ENCODE measurements at places on chromosomes 7 and 10. TPM values are rescaled to one million over a fixed set of nuclear protein-coding genes. Genes with fewer than 3 reads are reported as not detected.

DNA sequence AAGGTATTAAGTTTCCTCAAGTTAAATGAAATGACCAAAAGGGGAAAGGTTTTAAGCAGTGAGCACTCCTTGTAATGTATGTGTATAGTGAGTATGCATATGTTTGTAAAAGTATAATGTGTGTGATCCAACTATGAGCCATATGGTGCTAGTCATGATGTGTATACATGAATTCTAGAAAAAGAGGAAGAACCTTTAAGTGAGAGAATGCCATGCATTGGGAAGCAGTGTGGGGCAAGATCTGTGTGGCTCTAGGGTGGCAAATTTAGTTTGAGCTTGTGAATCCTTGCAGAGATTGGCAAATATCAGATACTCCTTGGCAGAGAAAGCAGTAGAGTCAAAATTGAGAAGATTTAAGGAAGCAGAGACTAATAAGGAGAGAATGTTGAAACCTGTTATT, 435.0 kb downstream of the AUTS2 start:
- DNase-seq = no peak

DNA sequence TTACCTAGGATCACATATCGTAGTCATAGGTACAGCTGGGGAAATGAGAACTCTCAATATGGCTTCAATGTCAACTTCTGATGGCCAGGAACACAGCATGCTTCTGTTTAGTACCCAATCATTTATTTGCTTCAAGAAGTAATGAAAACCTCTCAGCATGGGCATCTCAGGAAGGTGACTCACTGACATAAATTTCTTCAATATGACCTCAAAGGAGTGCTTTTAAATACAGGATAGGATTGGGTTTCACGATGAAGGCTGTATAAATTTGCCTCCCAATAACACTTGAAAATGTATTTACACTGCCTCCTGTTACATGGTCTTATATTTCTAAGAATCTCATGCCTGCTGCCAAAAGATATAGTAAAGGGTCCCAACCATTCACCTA, 15.1 kb downstream of the ITGA8 start:
- DNase-seq = no peak

- DNase-seq = peak; percentile 77
Observed at GRCh38 chr7:138886501-138886917, 88.5 kb upstream of the ATP6V0A4 start.

DNA sequence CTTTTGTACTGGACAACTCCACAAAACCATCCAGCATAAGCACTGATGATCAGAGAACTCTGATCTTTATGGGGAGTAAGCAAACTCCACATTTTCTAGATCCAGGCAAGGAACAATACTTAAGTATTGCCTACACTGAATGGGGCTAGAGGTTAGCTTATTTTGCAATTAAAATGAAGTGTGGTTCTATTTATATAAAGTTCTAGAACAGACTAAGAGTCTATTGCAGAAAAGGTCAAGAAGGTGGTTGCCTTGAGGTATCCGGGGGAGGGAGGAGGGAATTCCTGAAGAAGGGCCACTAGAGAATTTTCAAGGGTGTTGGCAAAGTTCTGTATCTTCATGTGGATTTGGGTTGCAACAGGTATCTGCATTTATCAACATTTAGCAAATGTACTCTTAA, 477.9 kb downstream of the PLXNA4 start:
- DNase-seq = no peak

DNA sequence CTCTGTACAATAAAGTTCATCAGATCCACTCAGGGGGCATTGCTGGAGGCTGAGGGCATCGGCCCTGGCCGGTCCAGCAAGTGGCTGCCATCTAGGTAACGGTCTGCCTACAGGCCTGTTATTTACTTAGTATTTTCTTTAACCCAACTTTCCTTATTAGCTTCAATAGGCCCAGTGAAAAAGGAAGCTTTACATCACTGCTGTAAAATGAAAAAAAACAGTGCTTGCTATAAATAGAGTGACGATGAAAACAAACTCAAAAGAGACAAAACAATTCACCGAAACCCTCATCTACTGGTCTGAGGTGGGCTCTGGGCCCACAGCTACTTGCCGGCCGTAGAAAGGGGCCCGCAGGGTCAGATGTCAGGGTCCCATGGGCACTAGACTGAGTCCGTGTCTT, 192.5 kb downstream of the ELFN1 start:
- no peak for DNase-seq

- DNase-seq = no peak
Observed at GRCh38 chr10:32105782-32106382, 49.7 kb upstream of the KIF5B start.

GRCh38 chr7:130493275-130493873, 1.5 kb downstream of the MEST start:
- DNase-seq = no peak

DNA sequence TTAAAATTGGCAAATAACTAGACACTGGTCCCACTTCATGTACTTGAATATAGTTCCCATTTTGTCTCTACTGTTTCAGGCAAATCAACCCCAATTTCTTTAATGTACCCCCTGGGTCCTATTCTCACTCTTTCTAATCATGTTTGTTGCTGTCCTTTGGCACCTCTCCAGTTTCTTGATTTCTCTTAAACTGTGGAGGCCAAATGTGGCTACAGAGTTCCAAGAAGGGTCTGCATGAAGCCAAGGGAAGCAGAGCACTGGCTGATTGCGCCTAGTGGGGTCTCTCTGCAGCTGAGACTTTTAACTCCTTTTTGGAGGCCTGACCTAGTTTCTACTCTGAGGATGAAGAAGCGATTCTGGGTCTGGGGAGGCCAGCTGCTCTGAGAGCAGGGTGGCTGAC, 6.7 kb upstream of the ADAM12 start:
- no peak for DNase-seq

DNA sequence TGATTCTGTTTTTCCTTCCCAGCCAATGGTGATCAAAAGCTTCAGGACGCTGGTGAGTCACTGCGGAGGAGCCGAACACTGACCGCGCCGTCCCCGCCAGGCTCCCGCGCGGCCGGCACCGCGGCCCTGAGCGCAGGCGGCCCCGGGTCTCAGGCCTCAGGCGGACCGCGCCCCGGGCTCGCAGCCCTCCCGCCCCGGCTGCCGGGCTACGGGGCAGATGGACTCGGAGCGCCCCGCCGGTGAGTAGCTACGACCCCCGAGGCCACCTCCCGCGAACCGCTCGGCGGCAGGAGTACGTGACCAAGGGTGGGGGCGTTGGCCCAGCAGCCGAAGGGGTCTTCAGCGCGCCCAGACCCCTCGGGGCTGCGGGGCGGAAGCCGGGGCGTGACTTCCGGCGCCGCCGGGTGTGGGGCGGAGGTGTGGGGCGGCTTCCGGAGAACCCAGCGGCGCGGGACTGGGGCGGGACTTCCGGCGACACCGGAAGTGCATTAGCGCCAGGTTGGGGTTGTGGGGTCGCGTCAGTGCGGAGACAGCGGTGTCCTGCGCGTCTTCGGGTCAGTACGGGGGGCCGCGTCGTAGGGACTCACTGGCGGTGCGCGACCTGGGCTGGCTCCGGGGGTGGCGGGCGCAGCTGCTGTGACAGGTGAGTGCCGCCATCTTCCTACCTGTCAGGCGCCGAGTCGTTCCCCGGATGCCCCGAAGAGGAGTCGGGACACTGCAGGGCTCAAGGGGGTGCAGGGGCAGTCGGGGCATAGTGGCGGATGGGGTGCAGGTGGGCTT, at the start of gene WDR37:
Gene WDR37, plus strand, starts transcription at position 60 of the 780 bp plus-strand sequence. CDS start 15,771 bp downstream, outside the sequence.
- DNase-seq = peak; percentile 87

DNA sequence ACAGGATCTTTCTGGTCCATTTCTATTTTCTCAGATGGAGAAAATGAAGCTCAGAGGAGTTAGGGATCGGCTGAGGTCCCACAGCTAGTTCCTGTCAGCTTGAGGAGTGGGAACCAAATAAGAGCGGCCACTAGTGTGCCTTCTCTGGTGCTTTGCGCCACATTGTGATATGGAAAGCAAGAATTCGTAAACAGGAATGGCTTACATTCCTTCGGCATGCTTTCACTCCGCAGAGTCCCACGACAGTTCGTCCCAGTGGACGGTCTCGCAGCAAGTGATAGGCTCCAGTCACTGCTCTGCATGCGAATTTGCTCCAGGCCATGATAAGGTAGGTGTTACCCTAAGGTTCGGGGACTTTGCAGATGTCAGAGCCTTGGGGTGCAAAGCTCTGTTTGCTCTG, 41.5 kb upstream of the PTF1A start:
- no peak for DNase-seq

GRCh38 chr7:155361346-155361680, 63.6 kb downstream of the INSIG1 start:
- no peak for DNase-seq

DNA sequence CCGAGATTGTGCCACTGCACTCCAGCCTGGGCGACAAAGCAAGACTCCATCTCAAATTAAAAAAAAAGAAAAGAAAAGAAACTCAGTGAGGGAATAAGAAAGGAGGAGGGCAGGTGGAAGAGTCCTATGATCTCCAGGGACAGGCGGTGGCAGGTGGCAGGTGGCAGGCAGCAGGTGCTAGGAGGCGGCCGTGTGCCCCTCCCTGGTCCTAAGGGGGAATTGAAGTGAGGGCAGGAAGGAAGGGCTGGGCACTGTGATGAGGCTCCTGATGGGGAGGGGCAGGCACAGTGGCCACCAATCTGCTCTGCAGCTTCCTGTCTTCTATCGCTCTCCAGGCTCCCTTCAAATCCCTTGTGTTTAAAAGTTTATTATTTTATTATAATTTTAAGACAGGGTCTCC, 41.2 kb upstream of the UBE3C start:
- no peak for DNase-seq

- DNase-seq = no peak
Observed at GRCh38 chr7:92693519-92693918, 103.3 kb upstream of the FAM133B start.

- no peak for DNase-seq
Observed at GRCh38 chr7:157474685-157475084, 137.9 kb downstream of the DNAJB6 start.

GRCh38 chr10:36116731-36117130, 474.6 kb upstream of the FZD8 start:
- DNase-seq = no peak

GRCh38 chr10:1278306-1278705, 222.1 kb downstream of the WDR37 start:
- no peak for DNase-seq

DNA sequence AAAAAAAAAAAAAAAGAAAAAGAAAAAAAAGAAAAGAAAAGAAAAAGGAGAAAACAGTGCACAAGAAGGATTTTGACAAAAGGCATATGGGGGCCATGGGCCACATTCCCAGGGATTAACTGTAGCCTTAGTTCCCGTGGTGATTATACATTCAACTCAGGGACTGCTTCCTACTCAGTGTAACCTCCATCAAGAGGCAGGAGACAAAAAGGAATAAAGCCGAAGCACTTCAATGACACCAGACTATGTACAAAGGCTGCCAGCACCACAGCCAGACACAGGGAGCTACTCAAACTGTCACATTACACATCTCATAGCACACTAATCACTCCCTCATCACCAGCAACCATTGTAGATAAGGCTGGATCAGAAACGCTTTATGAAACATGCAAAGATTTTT, 5.1 kb upstream of the PMPCB start:
- DNase-seq = no peak

GRCh38 chr7:27295236-27295635, 52.6 kb downstream of the EVX1 start:
- no peak for DNase-seq

DNA sequence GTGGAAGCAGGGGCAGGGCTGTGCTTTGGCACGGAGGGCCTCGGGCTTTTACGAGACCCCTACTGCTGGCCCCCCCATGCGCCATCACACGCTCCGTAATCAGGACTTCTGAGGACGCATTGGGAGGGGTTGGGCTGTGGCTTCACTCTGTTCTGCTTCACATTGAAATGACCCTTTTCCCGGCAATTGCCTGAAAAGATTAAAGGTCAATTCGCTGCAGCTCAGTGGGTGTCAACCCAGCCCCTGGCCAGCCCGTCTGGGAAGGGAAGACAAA, 41.7 kb upstream of the UBE3C start:
- DNase-seq = no peak

DNA sequence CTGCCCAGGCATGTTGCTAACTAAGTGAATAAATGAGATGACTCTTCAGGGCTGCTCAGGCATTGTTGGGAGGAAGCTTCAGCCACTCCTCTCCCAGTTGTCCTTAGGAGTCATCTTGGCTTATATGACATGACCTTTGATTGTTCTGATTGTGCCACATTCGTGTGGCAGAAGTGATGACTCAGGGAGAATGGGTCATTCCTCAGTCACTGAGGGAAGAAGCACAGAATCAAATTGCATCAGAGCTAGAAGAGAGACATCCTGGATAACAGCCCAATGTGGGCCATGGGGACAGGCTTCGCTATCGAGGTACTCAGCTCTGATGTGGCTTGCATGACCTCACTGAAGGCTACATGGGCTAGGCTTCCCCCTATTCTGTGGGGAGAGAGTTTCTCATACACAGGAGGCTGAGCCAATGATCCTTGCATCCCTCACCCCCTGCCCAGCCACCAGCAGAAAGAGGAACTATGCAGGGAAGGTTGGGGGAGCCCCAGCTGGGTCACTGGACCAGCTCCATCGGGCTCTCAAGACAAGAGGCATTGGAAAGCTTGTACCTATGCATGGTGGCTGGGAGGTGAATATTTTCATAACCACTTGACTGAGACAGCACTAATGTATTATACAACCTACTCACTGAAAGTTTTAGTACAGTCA, 6.0 kb upstream of the HMX3 start:
- DNase-seq = no peak

GRCh38 chr7:2259480-2259879, 17.5 kb downstream of the NUDT1 start:
- no peak for DNase-seq

DNA sequence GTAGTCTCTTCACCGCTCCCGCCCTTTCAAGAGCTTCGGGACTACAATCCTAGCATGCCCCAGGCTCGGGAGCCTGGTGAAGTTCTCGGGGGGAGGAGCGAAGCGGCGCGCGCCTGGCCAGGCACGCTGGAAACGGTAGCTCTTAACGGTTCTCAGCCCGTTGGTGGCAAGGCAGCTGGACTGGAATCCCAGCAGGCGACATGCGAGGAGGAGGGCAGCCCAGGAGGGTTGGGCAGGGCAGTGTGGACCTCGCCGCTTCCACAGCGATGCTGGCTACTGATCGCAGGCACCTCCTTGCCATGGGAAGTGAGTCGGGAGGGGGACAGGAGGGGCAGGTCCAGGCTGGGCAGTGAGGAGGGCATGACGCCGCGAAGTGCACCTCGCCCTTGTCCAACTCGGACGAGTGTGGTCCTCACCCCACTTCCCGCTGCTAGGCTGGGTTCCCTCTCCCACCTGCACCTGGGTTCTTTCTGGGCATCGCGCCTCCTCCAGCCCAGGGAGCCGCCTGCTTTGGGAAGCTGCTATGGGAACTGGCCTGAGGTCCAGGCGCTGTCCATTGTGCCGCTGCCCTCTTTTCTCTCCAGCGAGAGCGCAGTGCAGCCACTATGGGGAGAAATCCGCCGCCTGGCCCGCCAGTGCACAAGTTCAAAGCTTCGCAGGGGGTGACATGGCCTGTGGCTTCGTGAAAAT, 367.8 kb upstream of the NUPR2 start:
- DNase-seq = no peak

GRCh38 chr10:105844676-105845570, 1203.8 kb downstream of the SORCS3 start:
- no peak for DNase-seq

GRCh38 chr7:2260820-2261219, 18.8 kb downstream of the NUDT1 start:
- DNase-seq = no peak

GRCh38 chr10:34480345-34480744, 334.8 kb downstream of the PARD3 start:
- DNase-seq = no peak

Gene MBL2
- total RNA-seq = not detected

Gene GRK5
- 27.9 TPM for total RNA-seq

Gene SVIL
- total RNA-seq = 25.0 TPM

Gene PRKAR2B
- total RNA-seq = 0.29 TPM

Gene SFRP4
- not detected for total RNA-seq

Gene AKR1E2
- 9.2 TPM for total RNA-seq

Gene PON3
- not detected for total RNA-seq

Gene CALHM1
- not detected for total RNA-seq

Gene ATOH7
- total RNA-seq = not detected

Gene LCOR
- 44.1 TPM for total RNA-seq

Gene VWC2
- not detected for total RNA-seq
